Diencephalon (tissue), 1 donor: ENCODE measurements at places on chromosomes 4 and X. TPM values are rescaled to one million over a fixed set of nuclear protein-coding genes. Genes with fewer than 3 reads are reported as not detected.

Gene WNK3
- 62.3 TPM for total RNA-seq

Gene CXCL11
- total RNA-seq: not detected

Gene MAGEA1
- not detected for total RNA-seq

Gene PPEF1
- total RNA-seq: 2.3 TPM

Gene FREM3
- total RNA-seq: 3.2 TPM

Gene XG
- not detected for total RNA-seq

Gene PAGE2
- not detected for total RNA-seq

Gene FUNDC1
- total RNA-seq: 19.1 TPM

Gene PPP2R2C
- total RNA-seq: 111 TPM

Gene FGB
- not detected for total RNA-seq

Gene MAGEA2
- not detected for total RNA-seq
